ENCODE measurements at places on chromosomes 2 and 18.

GRCh38 chr2:98884658-98885057 is 51.4 kb downstream of the CRACDL start:
- DNase-seq = no peak

- no peak for DNase-seq
These were observed 74.0 kb upstream of the DSG1 start for GRCh38 chr18:31243740-31244512.

GRCh38 chr2:39664888-39665591 is 677 bp upstream of the TMEM178A start:
- peak; percentile 20 for DNase-seq

GRCh38 chr2:98458207-98458606 is 13.5 kb downstream of the INPP4A start:
- DNase-seq = no peak

GRCh38 chr2:237547841-237548416 is 18.4 kb upstream of the PRLH start:
- no peak for DNase-seq

DNA sequence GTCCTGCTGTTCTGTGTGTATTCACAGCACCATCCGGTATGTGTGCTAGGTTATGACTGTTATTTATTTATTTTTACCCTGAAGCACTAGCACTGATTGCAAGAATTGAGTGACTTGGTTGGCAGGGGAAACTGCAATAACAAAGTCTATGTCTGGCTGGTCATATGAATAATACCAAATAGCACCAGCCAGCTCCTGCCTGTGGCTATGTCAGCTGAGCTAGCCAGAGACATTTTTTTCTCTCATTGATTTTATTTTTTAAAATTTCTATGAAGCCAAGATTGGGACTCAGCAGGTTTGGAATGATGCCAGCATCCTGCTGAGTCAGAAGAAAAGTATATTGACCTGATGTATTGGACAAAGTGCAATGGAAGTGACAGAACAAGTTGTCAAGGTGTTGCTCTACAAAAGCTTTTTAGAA is 188.5 kb upstream of the CDH2 start:
- DNase-seq = no peak

GRCh38 chr2:12501469-12502158 is 215.1 kb upstream of the TRIB2 start:
- DNase-seq = no peak

- no peak for DNase-seq
These were observed 585 bp upstream of the MOB1A start for GRCh38 chr2:74179063-74179865.

GRCh38 chr2:31163011-31163539 is 24.8 kb upstream of the GALNT14 start:
- DNase-seq = no peak

GRCh38 chr18:410047-410455 is 90.5 kb downstream of the COLEC12 start:
- DNase-seq = no peak

DNA sequence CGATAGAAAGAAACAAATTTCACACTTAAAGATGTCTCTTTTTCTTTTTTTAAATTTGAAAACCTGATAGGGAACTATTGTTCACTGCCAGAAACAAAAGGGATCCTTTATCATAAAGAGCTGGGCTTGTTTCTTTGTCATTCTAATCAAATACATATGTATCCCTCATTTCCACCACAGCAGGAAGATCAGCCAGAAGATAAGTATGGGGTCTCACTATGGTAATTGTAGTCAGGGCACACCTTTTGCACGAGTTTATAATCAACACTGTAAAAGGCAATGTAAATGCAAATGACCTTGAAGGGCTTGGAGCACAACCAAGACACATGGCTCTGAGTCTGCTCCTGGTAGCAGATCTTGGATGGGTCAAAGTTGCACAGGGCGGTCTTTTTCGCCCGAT is 109.5 kb downstream of the NXPH2 start:
- no peak for DNase-seq

GRCh38 chr2:172295677-172296076 is 131.7 kb upstream of the ITGA6 start:
- no peak for DNase-seq

Measured in iPS DF 19.7 (cell line).